Ovary (tissue), 10 donors: ENCODE measurements at places on chromosomes 1 and 21. TPM values are rescaled to one million over a fixed set of nuclear protein-coding genes. Genes with fewer than 3 reads are reported as not detected.

DNA sequence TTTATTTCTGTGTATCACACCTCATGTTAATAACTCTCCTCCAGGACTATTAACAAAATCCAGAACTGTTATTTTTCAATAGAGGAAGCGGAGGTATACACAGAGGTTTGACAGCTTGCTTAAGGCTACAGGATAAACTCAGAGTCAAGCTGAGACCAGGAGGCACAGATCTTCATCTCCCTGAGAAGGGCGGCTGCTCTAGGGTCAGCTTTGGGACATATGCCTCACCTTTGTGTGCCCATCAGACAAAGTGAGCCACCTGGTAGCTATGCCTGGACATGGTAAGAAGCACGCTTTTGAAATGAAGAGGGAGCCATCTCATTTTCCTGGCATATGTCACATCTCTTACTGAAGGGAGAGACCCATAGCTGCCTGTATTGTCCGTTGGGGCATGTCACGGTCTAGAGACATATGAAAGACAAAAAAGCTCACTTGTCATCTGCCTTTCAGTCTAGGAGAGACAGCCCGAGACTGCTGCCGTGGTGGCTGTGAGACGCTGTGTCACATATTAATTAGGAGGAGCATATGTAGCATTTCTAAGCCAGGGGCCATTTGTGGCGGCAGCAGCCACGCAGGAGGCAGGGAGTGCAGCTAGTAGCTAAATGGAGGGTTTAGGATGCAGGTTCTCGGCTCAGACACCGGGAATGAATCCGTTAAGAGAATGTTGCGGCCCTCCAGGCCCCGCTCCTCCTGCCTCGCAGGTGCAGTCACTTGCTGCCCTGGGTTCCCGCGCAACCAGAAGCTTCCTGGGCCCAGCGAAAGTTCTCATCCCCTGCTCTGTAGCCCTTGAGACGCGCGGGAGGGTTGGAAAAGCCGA lies 161.3 kb upstream of the C1orf21 start:
- DNase-seq: no peak

- DNase-seq: no peak
These were observed 5.5 kb downstream of the RNF223 start for GRCh38 chr1:1068517-1069055.

DNA sequence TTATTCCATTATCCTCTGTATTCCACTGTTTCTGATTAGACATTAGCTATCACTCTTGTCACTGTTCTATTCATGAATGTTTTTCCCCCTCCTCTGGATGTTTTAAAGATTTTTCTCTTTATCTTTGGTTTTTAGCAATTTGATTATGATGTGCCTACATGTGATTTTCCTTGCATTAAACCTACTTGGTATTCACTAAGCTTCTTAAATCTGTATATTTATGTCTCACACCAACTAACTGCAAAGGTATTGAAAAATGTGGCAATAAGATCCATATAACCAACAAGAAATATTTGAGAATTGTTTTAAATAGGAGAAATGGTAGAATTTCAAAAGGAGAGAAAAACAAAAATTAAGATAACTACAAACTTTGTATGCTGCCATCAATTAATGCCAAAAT lies 25.2 kb downstream of the FAF1 start:
- no peak for DNase-seq

Gene S100A5
- not detected for total RNA-seq

Gene SLFNL1
- 1.2 TPM for total RNA-seq

Gene TP53BP2
- 29.3 TPM for total RNA-seq

Gene PLA2G5
- 19.3 TPM for total RNA-seq

Gene DIO1
- not detected for total RNA-seq

Gene UTS2
- total RNA-seq: not detected
